ENCODE measurements at places on chromosomes 5 and 9.

- DNase-seq = peak; percentile 20
Observed at GRCh38 chr9:4986296-4986695, 1.2 kb downstream of the JAK2 start.

DNA sequence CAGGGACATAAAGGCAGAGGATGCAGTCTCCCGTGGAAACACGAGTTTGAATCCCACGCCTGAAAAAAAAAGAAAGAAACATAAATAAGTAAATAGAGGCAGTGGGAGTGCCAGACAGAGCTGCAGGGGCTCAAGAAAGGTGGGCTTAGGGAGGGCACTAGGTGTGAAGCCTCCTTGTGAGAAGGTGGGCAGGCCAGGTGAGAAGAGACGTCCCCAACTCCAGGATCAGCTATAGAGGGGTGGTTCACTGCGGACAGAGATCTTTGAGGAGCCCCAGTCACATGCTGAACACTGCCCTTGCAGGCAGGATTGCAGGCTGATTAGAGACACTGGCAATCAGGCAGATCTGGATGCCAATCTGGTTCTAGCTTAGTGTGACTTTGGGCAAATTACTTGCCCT is 172.1 kb downstream of the RGS3 start:
- no peak for DNase-seq

- no peak for DNase-seq
Observed at GRCh38 chr5:28215091-28215490, 1176.7 kb upstream of the CDH9 start.

GRCh38 chr5:569358-569867 is 42.7 kb upstream of the CEP72 start:
- no peak for DNase-seq

GRCh38 chr5:171309276-171310211 is 496 bp downstream of the TLX3 start:
- DNase-seq = peak; percentile 20

- no peak for DNase-seq
Observed at GRCh38 chr5:102539562-102539961, 40.8 kb upstream of the SLCO6A1 start.

DNA sequence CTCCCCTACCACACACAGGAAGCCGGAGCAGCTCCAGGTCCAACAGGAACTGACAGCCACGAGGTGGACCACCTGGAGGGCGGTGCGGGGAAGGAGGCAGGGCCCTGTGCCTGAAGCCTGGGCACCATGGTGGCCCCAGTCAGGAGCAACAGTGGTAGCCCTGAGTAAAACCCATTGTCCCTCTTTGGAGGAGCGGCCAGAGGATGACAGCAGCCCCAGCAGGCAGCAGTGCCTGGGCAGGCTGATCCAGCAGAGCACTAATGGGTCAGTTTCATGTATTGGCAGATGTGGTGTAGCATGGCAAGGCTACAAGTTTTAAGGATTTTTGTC is 47.7 kb upstream of the GARNL3 start:
- DNase-seq = no peak

DNA sequence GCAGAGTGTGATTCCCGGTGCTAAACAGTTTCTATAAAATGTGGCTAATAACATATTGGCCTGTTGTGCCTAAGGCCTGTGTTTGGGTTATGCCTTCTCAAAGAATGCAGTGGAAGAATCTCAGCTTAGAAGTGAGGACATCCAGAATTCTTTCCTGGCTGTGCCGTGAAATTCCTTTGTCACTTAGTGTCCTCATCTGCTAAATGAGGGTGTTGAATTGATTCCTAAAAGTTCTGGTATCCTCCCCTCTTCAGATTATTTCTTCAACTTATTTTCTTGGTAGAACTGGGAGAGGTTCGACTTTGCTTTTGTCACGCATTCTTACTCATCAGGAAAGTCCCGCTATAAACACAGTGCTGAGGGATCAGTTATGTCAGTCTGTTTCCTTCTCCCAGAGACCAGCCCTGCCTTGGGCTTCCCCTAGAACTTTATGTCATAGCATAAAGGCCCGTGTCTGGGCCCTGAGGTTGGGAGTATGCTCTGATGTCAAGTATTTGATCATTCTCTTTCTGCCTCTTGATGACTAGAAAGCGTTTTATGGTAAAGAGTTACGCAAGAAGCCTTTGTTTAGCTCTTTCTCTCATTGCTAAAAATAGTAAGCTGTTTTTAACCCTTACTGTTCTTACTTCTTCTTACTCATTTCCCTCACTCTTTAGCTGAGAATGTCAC is 29.5 kb downstream of the MTAP start:
- peak; percentile 51 for DNase-seq

GRCh38 chr9:21027295-21027694 is 4.1 kb downstream of the HACD4 start:
- no peak for DNase-seq

GRCh38 chr5:138996120-138996519 is 121.0 kb upstream of the LRRTM2 start:
- DNase-seq = no peak

GRCh38 chr5:56710826-56711590 is 104.3 kb upstream of the MAP3K1 start:
- DNase-seq = no peak

DNA sequence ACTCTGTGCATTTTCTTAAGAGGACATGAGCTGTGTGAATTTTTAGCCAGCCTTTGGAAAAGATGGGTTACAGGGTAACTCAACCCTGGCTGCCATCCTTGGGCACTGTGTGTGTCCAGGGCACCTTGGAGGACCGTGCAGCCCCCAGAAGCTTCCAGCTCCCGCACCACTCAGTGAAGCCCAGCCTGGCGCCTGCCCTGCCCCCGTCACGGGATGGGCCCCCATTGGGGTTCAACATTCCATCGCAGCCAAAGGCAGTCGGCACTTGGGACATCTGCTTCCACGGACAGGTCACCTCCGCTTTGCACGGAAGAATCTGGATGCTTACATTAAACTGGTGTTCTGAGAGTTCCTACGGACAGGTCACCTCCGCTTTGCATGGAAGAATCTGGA is 1.9 kb upstream of the SLC6A18 start:
- no peak for DNase-seq

GRCh38 chr5:143244000-143244736 is 159.3 kb downstream of the NR3C1 start:
- DNase-seq = no peak

- DNase-seq = no peak
Observed at GRCh38 chr9:84839541-84839940, 170.0 kb downstream of the NTRK2 start.

DNA sequence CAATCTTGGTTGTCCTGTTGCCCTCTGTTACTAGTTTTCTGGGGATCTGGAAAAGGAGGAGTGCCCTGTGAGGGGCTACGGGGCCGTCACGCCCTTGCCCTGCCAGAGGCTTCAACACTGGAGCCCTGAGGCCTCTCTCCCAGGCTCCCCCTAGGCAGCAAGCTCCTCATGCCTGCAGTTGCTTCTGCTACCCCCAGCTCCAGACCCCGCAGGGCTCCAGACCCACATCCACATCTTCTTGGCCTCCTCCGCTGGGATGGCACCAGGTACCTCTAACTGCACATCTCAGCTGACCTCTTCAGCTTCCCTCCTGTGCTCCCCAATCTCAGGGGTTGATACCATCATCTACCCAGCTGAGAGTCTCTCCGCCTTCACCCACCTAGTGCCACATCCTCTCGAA is 116.0 kb downstream of the ZNF354C start:
- no peak for DNase-seq

DNA sequence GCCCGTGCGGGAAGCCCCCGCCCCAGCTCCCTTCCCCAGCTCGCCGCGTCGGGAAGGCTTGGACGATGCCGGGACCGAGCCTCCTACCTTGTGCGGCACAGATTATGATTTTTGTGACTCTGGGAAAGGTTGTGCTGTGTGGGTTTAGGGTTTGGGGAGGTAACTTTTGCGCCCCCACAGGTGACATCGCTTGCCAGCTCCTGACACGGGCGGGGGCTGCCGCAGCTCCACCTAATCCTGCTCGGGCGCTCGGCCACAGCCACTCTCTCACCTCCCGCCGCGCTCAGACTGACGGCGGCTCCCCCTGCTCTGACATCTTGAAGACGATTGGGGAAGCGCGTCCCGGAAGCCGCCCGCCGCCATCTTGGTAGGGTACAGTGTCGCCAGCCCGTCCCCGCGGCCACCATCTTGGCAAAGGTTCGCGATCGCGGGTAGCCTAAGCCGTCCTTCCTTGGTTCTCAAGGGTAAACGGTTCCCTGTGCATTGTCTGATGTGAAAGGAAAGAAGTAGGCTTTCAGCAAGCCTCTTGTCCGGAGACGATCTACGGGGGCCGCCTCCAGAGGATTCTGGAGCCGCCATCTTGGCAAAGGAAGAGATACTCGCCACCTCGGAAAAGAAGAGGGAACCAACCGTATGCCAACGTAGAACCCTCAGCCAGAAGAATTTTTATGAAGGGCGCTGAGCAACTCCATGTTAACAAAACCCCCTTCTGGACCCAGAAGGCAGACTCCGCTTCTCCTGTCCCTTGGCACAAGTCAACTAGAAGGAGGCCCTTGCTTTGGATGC is 1.8 kb upstream of the NR3C1 start:
- peak; percentile 97 for DNase-seq

DNA sequence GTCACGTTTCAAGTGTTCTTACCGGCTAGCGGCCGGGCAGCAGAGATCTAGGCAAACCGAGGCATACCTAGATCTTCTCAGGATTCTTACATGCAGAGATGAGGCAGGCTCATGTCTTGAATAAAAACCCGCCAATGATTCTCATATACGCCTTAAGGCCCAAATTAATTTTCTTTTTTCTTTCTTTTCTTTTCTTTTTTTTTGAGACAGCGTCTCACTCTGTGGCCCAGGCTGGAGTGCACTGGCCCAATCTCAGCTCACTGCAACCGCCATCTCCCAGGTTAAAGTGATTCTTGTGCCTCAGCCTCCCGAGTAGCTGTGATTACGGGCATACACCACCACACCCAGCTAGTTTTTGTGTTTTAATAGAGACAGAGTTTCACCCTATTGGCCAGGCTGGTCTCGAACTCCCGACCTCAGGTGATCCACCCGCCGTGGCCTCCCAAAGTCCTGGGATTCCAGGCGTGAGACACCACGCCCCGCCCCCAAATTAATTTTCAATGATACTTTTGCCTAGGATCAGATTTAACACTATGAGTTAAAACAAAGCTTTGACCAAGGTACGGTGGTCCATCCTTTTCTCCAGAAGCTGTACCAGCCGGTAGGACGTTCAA is 1.5 kb downstream of the C9orf40 start:
- DNase-seq = no peak

- DNase-seq = no peak
Observed at GRCh38 chr5:136526021-136526420, 160.7 kb upstream of the TRPC7 start.

GRCh38 chr5:37184748-37185364 is 64.3 kb downstream of the CPLANE1 start:
- DNase-seq = peak; percentile 78

DNA sequence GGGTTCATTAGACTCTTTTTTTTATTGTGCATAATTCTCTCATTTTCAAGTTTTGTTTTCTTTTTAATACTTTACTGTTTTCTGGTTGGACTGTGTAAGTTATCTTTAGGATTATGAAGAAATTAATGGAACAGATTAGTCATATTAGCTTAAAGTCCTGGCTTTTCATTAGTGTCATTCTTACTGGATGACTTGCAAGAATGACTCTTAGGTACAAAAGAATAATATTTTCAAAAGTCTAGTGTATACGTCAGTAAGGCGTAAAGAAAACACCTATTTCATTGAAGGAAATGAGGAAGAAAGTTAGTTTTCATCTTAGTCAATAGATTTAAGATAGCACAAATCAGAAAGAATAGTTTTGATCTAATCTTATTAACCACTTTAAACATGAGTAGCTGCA is 20.4 kb downstream of the UHRF2 start:
- peak; percentile 19 for DNase-seq

DNA sequence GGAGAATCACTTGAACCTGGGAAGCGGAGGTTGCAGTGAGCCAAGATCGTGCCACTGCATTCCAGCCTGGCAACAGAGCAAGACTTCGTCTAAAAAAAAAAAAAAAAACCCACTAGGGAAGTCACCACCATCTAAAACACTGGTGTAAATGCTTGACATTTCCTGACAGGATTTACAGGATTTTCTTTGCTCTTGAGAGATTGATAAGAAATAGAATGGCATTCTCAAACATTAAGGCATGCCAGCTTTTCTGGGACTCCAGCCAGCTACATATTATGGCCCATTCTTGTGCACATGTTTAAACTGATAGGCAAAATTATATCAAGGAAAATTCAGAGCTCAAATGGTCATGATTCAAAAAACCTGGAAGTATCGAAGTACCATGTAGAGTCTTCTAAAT is 28.7 kb downstream of the GTF3C4 start:
- DNase-seq = no peak

- peak; percentile 92 for DNase-seq
Observed at GRCh38 chr5:1594357-1595106, 70.8 kb upstream of the LPCAT1 start.

DNA sequence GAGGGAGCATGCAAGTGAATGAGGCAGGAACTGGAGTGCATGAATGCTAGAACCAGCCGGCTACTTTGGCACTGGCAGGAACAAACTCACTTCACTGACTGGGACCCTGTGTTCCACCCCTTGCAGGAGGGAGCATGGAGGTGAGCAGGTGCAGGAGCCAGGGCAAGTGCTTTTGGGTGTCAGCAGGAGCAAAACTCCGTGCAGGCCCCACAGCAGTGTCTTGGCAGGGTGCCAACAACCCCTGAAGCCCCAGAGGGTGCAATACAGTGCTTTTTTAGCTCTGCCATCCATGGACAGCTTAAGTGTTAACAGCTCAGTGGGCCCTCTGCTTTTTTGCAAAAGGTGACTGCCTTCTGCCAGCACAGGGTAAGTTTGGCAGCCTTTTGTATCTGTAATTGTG is 245.8 kb upstream of the PCSK5 start:
- no peak for DNase-seq

- DNase-seq = no peak
Observed at GRCh38 chr5:34905564-34905963, 9.7 kb downstream of the RAD1 start.

GRCh38 chr5:148941810-148942209 is 115.4 kb downstream of the ADRB2 start:
- DNase-seq = no peak

DNA sequence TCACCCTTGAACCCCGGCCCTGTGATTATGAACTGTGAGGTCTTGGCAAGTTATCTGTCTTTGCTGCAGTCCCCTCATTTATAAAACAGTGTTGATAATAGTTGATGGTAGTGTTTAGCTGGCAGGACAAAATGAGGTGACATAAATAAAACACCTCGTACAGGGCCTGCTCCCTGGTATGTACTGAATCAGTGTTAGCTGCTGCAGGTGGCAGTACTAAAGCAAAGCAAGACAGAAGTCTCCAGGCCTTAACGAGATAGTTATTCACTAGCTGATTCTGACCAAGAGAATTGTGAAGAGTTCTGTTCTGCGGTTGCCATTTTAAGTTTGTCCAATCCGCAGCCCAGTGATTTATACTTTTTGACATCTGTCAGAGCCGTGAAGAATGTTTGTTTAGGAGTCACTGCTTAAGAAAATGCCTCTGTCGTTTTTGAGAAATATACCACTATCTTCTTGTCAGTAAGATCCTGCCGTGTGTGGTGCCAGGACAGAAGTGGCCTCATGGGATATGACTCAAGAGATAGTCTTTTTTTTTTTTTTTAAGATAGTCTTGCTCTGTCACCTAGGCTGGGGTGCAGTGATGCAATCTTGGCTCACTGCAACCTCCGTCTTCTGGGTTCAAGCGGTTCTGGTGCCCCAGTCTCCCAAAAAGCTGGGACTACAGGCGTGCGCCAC is 75.9 kb downstream of the KDM4C start:
- no peak for DNase-seq

GRCh38 chr9:125904155-125904851 is 157.1 kb downstream of the PBX3 start:
- no peak for DNase-seq

- DNase-seq = no peak
Observed at GRCh38 chr5:140546851-140547507, 483 bp upstream of the EIF4EBP3 start.

- DNase-seq = no peak
Observed at GRCh38 chr9:108325406-108325805, 530.4 kb downstream of the ACTL7B start.

- no peak for DNase-seq
Observed at GRCh38 chr5:178490935-178491652, 99.1 kb downstream of the COL23A1 start.
